ENCODE measurements at places on chromosomes 4 and X.
A peak's percentile ranks its signal among the peaks of the same experiment; 100 is the strongest.

DNA sequence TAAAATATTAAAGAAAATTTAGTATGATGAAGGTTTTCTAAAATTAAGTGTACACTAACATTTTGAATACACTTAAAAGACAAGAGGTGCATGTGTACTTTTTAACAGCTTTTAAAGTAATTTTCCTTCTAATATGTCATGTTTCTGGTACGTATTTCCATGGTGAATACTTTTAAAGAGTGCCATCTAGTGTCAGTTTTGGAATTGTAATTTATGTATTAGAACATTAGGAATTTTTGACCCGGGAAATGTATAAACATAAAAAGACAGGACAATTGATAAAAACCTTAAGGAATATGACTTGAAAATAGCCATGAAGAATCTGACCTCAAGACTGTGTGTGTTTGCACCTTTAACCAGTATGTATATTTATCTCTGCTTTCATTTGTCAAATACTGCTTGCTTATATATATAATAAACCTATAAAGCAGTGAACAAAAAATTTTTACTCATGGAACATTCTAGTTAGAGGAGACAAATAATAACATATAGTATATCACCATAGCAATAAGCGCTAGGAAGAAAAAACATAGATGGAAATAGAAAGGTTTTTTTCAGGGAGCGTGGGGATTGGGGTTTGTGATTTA, 7.2 kb downstream of the GSTCD start:
- DNase-seq = no peak

- DNase-seq = no peak
These were observed 115.1 kb downstream of the DCHS2 start for GRCh38 chr4:154376486-154376885.

GRCh38 chrX:45322382-45322781, 121.7 kb upstream of the DIPK2B start:
- no peak for DNase-seq

- DNase-seq = no peak
These were observed 166.4 kb downstream of the ARHGAP6 start for GRCh38 chrX:11499076-11500044.

- DNase-seq = no peak
These were observed 2178.2 kb downstream of the ARAP2 start for GRCh38 chr4:34066126-34066525.

GRCh38 chr4:70768301-70768948, 46.7 kb downstream of the RUFY3 start:
- no peak for DNase-seq

DNA sequence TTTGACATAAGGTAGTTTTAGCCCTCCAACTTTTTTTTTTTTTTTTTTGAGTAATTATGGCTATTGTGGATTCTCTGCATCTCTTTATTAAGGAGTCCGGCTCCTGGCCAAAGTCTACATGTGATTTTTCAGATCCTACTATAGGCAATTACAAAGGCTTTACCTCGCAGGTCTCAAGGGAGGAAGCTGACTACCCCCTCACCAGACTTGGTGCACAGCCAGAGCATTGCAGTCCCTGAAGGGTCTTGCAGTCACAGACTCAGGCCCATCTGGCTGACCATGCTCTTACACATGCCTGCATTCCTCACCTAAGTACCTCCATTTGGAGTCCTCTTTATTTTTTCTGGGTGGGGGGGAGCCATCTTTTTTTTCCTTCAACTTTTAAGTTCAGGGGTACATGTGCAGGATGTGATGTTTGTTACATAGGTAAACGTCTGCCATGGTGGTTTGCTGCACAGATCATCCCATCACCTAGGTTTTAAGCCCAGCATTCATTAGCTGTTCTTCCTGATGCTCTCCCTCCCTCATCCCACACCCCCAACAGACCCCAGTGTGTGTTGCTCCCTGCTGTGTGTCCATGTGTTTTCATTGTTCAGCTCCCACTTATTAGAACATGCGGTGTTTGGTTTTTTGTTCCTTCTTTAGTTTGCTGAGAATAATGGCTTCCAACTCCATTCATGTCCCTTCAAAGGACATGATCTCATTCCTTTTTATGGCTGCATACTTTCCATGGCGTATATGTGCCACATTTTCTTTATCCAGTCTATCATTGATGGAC, 88.4 kb upstream of the STIM2 start:
- DNase-seq = no peak

DNA sequence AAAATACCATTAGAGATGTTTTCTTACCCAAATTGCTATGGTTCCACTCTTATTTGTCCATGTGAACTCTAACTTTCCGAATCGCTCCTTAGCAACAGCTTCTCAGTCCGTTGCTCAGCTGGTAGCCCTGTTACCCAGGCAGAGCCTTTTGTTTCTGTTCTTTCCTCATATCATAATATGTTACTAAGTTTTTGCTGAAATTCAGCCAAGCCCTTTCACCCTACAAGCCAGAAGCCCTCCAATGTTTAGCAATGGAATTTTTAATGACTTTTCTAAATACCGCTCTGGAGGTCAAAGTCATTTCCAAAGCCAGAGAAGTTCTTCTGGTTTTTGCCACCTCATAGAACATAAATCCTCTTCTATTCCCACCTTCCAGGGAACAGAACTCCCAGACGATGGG, 1029.5 kb downstream of the C4orf33 start:
- DNase-seq = no peak

GRCh38 chrX:138917781-138918180, 206.3 kb upstream of the FGF13 start:
- no peak for DNase-seq

DNA sequence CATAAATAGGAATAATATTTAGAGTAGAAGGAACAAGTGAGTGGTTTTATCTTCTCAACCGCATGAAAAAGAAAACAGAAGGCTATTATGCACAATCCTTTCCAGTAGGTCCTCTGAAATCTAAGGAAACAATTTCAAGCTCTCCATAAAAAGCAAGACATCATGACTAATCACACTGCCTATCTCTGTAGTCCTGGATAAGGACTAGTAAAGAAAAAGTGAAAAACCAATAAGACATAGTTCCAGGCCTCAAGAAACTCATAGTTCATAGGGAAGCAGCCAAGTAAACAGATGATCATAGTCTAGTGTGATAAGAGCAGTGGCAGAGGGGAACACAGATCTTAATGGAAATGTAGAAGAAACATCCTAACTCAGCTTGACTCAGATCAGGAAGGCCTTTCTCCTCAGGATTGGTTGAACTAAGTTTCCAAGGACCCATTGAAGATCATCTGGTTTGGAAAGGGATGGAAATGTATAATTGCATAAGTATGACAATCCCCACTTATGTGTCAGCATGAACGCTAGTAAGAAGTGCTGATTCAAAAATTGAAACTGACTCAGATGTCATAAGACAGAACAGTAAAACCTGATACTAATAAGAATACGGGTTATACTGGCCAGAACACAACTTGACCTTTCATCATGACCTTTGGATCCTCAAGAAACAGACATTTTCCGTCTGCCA, 155.3 kb downstream of the GRIA3 start:
- no peak for DNase-seq

GRCh38 chr4:7299010-7299907, 106.9 kb downstream of the SORCS2 start:
- no peak for DNase-seq

DNA sequence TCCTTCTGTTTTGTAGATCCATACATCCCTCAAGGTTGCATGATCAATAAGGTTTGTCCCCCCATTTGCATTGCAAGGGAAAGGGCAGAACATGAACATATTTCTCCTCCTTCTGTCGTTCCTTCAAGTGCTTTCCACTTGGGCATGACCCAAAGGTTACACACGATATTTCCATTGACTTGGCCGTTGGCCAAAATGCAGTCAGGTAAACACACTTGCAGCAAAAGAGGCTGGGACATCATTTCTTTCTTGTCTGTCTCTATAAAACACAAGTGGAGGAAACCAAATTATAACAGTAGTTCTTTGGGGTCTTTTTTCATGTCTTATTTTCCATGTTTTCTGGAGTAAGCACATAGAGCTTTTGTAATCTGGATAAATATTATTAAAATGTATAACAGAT, 156.1 kb downstream of the FRAS1 start:
- DNase-seq = no peak

DNA sequence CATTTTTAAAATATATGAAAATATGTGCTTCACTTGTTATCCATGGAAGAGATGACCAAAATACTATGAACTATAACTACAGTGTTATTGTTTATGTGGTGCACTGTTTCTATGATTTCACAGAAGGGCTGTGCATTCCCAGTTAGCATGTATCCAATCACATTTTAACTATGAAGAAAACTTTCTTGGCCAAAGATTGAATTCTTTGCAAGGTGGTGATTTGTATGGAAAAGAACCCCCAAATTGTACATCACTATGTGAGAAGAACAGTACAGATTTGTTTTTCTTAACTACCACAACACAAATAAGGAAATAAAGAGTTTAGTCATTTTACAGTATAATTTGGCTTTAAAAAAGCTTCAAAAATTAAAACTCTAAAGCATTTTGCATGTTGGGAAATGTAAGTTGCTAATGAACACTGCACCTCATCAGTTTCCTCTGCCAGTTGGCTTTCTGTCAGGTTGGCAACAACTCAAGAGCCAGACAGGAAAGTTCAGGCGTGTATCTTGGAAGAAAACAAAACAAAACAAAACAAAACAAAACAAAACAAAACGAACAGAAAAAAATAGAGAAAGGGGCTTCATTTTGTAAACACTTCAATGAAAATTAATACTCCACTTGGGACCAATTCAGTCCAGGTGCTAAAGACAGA, 237.0 kb downstream of the SCFD2 start:
- DNase-seq = no peak

- no peak for DNase-seq
These were observed 22.1 kb downstream of the YIPF7 start for GRCh38 chr4:44629280-44629866.

- DNase-seq = no peak
These were observed 4.3 kb downstream of the ZXDB start for GRCh38 chrX:57596109-57596508.

GRCh38 chr4:57374866-57375595, 264.8 kb upstream of the IGFBP7 start:
- no peak for DNase-seq

- no peak for DNase-seq
These were observed 81.7 kb downstream of the PCDH7 start for GRCh38 chr4:30801876-30802275.

DNA sequence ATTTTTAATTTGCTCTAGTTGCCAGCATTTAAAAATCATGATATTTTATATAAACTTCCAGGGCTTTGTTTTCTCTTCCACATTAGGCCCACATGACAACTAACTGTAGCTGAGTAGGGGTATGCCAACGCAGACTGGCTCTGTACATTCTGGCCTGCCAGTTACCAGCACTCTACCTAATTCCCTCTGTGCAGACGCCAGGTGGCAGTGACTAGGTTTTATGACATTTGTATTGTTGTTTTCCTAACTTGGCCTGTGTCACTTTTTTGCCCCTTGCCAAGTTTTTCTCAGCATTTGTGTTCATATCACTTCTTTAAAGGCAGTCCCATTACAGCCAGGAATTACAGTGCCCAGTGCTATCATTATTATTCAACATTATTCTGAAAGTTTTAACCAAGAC, 347.5 kb downstream of the NKX6-1 start:
- no peak for DNase-seq

DNA sequence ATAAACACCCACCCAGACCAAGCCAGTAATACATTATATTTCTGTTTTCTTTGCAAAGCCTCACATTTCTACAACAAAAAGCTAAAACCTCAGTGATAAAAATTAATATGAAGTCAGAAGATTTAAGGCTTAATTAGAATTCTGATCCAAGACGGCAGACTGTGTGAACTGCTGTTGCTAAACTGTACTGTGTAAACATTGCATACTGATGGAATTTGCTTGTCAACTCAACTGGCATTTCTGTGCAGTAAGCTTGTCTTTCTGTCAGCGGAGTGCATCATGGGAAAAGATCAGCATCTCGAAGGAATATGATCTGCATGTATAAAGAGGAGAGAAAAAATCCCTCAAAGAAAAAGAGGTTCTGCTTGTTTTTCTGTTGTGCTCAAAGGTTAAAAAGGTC, 69.4 kb upstream of the SPANXB1 start:
- DNase-seq = no peak

GRCh38 chrX:68732906-68733493, 85.5 kb downstream of the STARD8 start:
- peak; percentile 22 for DNase-seq

DNA sequence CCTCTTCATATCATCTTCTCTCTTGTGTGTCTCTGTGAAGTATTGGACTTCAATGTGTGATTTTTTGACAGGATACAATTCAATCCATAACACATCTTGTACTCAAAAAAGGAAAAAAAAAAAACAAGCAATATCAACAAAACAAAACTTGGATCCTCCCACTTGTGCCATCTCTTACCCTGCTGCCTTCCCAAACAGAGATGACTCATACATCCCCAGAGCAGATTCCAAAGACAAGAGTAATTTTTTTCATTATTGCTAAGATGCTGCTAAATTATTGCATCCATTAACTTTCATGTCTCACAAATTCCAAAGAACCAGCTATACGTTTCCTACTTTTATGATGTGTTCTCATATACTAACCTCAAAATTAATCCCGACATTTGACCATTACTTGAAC, 479.2 kb downstream of the GBA3 start:
- DNase-seq = no peak

DNA sequence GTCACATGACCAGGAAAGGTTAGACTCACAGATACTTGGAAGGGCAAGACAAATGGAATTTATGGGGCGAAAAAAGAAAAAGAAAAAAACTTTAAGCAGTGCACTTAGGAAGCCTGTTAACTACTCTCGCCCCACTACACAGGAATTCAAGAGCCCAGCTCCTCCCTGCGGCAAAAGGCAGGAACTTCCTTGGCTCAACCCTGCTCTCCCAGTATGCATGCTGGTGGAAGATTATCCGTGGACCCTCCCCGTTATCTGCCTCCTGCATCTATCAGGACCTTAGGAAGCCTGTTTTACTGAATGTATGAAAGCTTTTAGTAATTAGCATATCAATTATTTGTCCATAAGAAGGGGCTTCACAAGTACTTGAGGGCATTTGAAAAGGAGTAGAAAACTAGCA, 40.1 kb upstream of the RPA4 start:
- no peak for DNase-seq

DNA sequence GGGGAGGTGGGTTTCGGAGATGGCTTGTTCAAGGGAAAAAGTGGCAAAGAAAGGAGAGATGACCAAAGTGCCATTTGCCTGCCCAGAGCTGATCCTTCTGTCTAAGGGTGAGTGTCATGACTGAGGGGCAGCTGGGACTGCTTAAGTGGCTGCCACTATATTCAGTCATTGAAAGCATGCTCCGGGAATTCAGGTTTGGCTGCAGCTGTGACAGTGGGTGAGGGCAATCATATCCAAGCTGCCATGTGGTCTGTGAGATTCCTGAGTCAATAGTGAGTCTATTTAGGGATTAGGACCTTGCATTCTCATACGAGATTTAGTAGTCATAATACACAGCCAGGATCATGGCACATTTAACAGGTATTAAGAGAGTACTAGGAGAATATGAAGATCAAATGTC, 138.8 kb upstream of the BANK1 start:
- DNase-seq = no peak

DNA sequence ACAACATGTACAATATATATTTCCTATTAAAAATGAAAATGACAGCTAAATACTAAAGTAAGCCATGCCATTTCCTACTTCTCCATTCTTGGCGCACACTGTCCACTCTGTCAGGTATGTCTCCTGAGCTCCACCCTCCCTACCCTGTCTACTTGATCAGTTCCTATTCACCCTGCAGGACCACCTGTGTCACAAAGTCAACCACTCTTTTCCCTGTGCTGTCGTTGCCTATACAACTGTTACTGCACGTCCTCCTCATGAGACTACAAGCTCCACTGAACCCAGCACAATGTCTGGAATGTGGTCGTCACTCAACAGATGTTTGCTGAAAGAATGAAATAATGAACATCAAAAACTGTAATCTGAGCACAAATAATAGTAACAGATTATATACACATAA, 54.9 kb downstream of the SLC9A7 start:
- DNase-seq = no peak

- DNase-seq = no peak
These were observed 32.6 kb downstream of the ABHD18 start for GRCh38 chr4:127997534-127998388.

Measured in effector memory CD4-positive, alpha-beta T cell (primary cell).